ENCODE measurements at places on chromosomes 1 and 21. TPM values are rescaled to one million over a fixed set of nuclear protein-coding genes. Genes with fewer than 3 reads are reported as not detected.

DNA sequence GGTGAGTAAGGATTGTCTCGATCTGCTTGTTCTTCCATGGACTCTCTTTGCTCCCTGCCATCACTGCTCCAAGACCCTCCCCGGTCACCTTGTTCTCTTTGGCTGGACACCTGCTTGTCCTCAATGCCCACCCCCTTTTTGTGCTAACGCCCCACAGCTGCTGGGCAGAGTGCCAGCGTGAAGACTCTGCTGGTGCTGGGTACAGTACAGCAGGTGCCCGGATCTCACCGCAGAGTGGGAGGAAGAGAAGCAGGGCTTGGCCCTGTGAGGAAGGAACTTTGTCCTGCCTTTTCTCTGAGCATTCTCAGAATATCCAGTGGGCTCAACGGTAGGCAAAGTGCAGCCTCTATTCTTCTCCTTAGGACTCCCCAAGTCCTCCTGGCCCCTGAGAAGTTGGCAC lies 90.1 kb downstream of the PLXNA2 start:
- no peak overlapping the region for H3K4me3 ChIP-seq
- H3K27ac ChIP-seq = no peak overlapping the region
- no peaks in the 10 kb centered on the region for H3K36me3 ChIP-seq
- no peak for DNase-seq
- H3K4me1 ChIP-seq = no peaks in the 10 kb centered on the region

DNA sequence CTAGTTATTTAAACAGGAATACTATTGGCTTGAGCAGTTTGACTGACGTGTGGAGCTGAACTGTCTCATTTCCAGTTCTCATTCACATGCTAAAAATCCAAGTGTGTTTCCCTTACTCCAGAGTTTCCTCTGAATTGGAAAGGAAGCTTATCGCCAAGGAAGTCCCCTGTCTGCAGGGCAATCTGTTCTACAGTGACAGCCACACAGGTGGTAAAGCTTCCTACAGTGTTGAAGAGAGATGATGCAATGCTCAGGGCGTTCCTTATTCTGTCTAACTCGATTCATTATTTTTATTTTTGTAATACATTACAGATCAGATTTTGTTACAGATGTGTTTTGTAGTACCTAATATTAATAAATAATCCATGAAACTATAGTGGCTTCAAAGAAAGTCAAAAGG lies 41.3 kb downstream of the ADAMTS5 start:
- no peak overlapping the region for H3K27ac ChIP-seq
- no peaks in the 10 kb centered on the region for H3K36me3 ChIP-seq

DNA sequence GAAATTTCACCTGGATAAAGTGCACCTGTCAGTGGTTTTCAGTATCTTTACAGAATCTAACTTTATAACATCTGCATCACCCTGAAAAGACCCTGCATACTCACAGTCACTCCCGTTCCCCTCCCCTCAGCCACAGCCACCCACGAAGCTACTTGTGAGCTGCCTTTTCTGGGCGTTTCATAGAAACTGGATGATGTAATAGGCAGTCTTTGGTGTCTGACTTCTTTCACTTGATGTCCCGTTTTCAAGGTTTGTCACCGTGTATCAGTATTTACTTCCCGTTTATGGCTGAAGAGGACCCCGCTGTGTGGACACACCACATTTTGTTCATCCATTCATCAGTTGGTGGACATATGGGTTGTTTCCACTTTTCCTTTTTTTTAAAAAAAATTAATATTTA lies 47.8 kb upstream of the LRRC3 start:
- no peak overlapping the region for H3K4me3 ChIP-seq
- no peaks in the 10 kb centered on the region for H3K36me3 ChIP-seq
- H3K4me1 ChIP-seq = no peaks in the 10 kb centered on the region
- no peak for DNase-seq
- H3K27me3 ChIP-seq = no peaks in the 10 kb centered on the region

GRCh38 chr21:43984905-43985689 lies 27.0 kb upstream of the TRAPPC10 start:
- DNase-seq = no peak
- H3K4me1 ChIP-seq = no peaks in the 10 kb centered on the region
- no peak overlapping the region for H3K27ac ChIP-seq
- H3K27me3 ChIP-seq = no peaks in the 10 kb centered on the region
- no peaks in the 10 kb centered on the region for H3K36me3 ChIP-seq

GRCh38 chr1:202756391-202756790 lies 46.1 kb upstream of the SYT2 start:
- no peak overlapping the region for H3K4me3 ChIP-seq
- no peak for DNase-seq
- H3K27me3 ChIP-seq = no peaks in the 10 kb centered on the region
- H3K4me1 ChIP-seq = no peaks in the 10 kb centered on the region
- peaks cover 31% of the 10 kb centered on the region for H3K36me3 ChIP-seq

DNA sequence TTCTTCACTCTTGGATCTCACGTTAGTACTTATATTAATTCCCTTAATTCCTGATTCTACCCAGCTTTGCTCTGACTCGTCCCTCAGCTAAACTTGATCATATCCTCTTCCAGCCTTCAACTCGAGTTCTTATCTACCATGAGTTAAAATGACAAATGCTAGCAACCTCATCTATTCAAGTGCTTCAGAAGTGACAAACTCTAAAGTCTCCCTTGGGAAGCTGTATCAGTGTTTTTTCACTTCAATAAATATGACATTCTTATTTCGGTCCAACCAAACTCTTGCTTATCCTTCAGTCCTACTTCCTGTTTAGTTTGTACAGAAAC lies 75.3 kb downstream of the FOXJ3 start:
- H3K4me1 ChIP-seq = no peaks in the 10 kb centered on the region
- no peak overlapping the region for H3K4me3 ChIP-seq
- no peaks in the 10 kb centered on the region for H3K36me3 ChIP-seq
- H3K27ac ChIP-seq = no peak overlapping the region

ATG4C gene
- 6.7 TPM for total RNA-seq

All from right lobe of liver (tissue), 6 donors.